Cerebellar nuclear complex (tissue), 1 donor: ENCODE measurements at places on chromosomes 6 and 20.

DNA sequence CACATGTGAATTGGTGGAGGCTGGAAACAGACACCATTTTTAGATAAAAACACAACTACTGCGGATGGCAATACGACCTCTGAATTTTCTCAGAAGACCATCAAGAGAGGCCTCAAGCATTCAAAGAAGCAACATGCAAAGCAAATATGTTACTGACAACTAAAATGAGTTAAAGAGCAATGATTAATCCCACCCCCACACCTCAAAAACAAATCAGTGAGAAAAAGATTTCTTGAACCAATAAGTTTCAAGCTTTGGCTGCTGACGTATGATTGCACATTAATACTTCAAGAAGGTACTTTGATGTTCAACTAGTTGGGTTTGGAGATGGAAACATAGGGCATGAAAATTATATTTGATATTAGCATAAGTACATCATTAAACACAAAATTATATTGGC, 982 bp downstream of the MMUT start:
- DNase-seq, result no peak

GRCh38 chr6:17988422-17988944, 1.0 kb upstream of the KIF13A start:
- DNase-seq, result peak; percentile 56

DNA sequence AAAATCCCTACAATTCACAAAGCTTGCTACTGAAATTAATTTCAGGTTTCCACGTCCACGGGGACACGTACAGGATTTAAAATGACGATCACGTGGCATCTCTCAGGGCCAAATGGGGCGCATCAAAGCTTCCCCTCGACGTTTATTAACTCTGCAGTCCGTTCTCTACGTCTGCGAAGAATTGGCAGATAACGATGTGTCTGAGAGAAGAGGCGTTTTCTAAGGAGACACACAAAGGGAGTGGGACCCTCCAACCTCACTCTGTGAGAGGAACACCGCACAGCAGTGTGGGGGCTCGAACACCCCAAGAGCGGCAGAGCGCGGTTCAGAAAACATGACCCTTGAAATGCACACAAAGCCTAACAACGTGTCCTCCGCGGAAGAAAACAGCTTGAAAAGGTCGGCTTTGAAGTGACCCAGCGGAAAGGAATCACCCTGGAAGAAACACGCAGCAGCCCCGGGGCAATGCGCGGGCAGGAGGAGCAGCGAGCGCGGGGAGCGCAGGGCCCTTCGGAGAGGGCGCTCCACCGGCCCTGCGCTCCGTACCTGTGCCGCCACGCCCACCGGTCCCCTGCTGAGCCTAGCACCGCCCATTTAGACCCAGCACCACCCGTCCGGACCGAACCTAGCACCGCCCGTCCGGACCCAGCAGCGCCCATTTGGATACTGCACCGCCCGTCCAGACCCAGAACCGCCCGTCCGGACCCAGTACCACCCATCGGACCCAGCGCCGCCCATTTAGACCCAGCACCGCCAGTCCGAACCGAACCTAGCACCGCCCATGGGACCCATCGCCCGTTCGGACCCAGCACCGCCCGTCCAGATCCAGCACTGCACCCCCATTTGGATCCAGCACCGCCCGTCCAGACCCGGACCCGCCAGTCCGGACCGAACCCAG, 1.1 kb upstream of the AFDN start:
- DNase-seq, result no peak

DNA sequence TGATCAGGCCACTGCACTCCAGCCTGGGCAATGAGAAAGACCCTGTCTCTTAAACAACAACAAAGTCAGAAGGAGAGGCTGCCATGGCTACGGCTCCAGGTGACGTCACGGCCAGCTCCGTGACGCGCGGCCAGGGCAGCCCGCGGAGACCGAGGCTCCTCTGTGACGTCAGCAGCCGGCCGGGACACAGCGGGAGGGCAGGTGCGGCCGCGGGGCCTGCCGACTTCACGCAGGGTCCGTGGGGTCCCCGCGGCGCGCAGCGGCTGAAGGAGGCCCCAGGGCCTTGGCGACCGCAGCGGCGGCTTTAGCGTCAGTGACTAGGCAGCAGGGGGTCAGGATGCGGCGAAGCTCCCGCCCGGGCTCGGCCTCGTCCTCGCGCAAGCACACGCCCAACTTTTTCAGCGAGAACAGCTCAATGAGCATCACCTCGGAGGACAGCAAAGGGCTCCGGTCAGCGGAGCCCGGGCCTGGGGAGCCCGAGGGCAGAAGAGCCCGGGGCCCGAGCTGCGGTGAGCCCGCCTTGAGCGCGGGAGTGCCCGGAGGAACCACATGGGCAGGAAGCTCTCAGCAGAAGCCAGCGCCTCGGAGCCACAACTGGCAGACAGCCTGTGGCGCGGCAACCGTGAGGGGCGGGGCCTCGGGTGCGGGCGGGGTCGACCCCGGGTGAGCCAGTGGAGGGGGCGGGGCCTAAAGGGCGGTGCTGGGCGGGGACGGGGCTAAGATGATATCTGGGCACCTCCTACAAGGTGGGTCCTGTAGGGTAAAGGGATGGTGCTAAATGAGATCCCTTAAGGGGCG, at the start of gene SPAG4:
SPAG4 (plus strand) TSS at position 163 of the 798 bp plus-strand sequence; CDS start at position 338, 175 bp downstream.
- peak; percentile 17 for DNase-seq

DNA sequence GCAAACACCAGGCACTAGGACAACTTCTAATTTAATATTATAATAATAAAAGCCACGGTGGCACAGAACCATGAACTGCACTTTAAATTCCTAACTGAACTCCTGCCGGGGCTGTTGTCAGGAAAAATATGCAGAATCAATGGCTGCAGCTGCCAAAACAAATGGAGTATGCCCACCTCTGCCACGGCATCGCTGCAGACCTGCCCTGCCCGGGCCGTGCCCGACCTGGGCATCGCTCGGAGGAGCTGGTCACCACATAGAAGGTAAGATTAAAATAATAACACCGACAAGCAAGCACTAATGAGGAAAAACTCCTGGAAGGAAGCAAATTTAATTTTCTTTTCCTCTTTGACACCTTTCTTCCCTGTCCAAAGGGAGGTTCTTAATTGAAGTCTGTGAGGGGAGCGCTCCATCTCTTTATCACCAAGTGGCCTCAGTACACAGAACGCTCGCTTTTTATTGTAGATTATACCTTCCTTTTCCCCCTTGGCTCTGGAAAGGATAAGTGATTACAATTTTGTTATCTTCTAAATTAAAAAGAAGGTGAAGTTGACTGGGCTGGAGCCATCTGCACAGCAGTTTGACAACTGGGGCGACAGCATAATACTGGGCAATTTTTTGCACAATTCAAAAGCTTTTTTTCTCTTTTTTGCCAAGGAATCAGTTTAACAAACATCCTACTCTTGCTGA, 351.3 kb downstream of the ZFAND3 start:
- no peak for DNase-seq

GRCh38 chr20:63738687-63739129, 868 bp upstream of the SLC2A4RG start:
- no peak for DNase-seq

DNA sequence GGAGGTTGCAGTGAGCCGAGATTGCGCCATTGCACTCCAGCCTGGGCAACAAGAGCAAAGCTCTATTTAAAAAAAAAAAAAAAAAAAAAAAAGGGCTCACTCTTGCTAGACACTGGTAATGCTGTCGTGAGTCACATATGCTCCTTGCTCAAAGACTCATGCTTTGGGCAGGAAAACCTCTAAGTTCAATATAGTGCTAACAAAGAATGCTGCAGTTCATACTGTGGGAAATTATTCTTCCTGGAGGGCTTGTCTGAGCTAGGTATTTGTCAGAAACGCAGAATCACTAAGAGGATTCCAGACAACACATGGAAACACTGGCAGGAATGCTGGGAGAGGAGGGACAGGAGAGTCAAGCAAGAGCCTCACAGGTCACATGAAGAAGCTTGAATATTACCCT, 2.3 kb upstream of the LYRM2 start:
- DNase-seq, result no peak

DNA sequence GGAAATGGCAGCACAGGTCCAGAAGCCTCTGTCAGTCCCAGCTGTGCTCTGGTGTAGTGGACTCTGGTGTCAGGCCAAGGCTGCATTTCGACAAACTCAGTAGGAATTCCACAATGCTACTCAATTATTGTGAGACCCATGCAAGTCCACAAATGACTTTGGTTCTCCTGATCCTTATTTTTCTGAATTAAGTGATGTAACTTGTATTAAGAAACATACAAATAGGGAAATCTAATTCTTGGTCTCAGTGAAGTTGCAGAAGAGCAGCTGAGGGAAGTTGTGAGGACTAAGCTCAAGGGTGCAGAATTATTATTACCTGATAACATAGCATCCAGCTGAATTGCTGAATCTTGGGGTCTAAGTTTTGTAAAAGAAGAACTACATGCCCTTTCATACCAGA, 116.8 kb downstream of the MAFB start:
- DNase-seq, result no peak

DNA sequence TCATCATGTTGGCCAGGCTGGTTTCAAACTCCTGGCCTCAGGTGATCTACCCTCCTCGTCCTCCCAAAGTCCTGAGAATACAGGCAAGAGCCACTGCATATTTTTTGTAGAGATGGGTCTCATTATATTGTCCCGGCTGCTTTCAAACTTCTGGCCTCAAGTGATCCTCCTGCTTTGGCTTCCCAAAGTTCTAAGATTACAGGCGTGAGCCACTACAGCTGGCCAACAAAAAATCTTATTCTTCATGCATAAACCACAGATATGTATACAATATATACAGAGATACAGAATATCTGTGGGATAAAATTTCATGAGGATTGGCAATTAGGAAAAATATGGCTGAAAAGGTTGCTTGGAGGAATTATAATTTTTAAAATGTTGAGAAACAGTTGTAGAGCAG, 49.9 kb downstream of the SLC35A1 start:
- no peak for DNase-seq

DNA sequence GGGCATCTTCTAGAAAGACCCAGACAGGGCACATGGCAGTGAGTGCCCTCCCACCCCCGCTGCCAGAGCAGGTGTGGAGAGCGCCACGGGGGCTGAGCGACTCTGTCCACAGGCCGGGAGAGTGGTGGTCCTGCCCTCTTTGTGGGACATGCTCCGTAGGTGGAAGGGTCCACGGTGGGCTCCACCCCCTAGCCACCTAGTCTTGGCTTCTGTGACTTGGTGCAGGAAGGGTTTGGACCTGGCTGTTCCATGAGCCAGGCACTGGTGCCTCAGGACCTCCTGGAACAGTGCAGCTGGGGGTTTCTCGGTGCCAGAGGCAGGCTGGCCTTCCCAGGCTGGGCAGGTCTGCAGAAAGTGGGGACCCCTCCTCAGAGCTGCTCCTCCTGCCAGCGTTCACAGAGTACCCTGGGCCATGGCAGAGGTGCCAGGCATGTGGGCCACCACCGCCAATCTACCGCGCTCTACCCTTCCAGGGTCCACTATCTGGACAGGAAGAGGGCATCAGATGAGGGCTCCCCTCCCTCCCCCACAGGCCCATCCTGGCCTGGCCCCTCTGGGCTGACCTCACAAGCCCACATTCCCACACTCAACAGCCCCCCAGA, 23.0 kb downstream of the SLCO4A1 start:
- no peak for DNase-seq

DNA sequence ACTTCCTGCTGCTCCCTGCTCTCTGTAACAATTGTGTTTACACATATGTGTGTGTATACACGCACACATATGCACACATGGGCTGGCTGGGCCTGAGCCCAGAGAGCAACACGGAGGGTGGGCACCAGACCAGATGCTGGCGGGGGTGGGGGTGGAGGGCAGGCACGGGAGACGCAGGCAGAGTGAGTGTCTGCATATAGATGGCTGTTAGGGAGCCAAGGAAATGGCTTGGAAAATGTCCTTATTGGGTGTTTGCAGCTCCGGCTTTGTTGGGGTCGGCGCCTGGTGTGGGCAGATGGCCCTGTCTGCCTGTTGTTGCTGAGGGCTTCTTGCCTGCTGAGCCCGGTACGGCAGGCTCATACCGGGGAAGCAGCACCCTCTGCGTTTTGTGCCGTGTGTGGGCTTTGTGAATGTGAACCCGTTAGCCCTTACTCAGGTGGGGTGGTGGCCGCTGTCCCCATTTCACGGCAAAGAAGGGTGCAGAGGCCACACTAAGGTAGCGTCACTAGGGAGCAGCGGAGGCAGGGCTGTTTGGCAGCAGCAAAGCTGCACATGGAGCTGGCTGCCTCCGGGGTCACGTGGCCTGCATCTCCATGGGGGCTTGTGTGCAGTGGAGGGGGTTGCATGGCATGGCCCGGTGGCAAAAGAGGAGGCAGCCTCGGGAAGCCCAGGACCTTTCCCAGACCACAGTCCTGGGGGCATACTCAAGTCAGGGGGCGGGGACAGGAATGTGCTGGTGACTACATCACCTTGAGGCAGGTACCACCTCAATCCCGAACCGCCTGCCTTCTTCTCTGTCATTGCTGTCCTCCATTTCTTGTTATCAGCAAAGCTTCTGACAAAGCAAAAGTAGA, 47.4 kb upstream of the SRF start:
- peak; percentile 44 for DNase-seq

DNA sequence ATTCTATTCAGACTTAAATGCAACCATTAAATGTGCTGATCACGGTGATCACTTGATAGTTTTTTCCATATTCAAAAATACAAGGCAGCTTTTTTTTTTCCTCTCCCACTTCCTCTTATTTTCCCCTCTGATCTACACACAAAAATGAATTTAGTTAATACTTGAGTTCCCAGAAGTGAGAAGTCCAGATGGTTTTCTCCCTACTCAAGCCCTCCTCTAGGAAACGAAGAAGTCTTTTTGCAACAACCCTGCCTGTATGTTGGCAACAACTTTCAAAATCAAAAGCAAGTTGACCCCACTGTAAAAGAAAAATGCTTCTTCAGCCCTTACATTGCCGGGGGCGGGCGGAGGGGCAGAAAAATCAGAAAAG, 24.3 kb downstream of the ARHGAP18 start:
- no peak for DNase-seq

DNA sequence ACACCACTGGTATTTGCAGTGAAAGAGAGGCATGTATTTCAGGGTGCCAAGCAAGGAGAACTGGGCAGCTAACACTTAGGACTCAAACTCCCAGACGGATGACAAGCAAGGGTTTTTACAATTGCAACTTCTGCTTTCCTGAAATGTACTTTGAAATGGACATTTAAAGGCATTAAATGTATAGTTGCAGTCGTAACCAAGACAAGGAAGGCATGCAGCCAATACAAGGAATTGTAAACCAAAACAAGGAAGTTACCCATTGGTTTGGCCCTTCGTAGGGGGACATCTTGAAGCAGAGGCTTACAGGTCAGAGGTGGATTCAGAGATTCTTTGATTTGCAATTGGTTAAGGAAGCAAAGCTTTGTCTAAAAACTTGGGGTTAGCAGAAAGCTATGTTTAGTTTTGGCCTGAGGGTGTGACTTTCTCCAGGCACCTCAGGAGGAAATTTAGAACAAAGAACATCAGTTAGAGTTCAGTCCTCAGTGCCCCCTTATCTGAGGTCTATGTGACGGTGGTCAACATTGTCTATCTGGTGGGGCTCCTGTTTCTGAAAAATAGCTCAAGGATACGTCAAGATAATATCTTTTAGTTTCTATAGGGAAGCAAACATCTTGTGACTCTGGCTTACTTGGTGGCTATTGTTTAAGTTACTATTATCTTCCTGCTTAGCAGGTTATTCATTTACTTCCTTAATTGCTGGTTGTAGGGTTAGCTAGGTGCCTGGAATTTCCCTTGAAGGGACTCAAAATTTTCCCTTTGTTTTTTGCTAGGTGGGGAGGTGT, 266.0 kb downstream of the CD83 start:
- no peak for DNase-seq

GRCh38 chr6:149043476-149044130, 273.9 kb upstream of the TAB2 start:
- DNase-seq, result no peak
